ENCODE measurements at places on chromosomes 12 and 14.
A peak's percentile ranks its signal among the peaks of the same experiment; 100 is the strongest.

GRCh38 chr12:109721276-109721675 lies 7.7 kb downstream of the FAM222A start:
- no peak for DNase-seq

DNA sequence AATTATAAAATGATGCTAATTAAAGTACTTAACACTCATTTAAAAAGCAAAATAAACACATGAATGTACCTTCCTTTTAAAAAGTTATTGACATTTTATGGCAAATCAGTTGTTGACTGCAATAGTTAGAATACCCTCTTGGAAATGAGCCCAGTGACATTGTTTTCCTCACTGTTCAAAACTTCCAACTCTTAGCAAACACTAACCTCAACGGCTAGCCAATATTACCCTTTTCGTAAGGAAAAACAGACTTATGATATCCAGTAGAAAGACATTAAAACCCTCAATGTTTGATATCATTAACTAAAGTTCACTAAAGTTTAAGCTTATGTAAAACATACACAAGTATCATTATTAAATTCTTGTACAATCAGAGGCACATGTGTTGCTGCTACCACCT lies 83.6 kb downstream of the EPS8 start:
- no peak for DNase-seq

DNA sequence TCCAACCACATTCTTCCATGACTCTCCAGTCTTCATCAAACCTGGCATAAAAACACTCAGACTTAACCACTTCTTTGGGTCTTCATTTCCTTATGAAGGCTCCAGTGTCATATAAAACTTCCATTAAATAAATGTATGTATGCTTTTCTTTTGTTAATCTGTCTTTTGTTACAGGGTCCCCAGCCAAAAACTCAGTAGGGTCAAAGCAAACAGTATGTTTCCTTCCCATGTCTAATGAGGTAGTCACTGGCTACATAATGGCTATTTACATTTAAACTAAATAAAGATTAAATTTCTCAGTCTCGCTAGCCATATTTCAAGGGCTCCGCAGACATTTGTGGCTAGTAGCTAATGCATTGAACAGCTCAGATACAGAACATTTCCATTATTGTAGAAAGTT lies 40.1 kb upstream of the STAB2 start:
- DNase-seq, result no peak

DNA sequence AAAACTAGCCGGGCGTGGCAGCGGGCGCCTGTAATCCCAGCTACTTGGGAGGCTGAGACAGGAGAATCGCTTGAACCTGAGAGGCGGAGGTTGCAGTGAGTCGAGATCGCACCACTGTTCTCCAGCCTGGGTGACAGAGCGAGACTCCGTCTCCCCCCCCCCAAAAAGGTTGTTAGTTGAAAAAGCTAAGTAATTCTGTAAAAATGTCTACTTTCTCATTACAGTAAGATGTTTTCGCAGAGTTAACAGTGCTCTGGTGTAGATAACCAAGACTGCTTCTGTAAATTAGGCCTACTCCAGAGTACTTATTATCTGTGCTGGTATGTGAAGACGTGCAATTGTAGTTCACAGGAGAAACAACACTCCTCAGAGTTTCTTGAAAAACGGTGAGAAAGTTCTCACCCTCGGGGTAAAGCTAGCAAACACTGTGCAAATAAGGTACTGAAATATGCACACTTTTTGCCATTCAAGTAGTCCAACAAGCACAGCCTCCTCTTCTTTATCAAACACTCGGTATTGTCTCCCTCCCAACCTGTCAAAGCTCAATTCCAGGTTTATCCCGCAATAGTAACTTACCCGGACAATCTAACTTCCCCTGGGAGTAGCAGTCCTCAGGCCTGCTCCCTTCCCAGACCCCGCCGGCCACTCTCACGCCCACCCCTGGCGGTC lies 974 bp downstream of the BTBD7 start:
- DNase-seq, result no peak

DNA sequence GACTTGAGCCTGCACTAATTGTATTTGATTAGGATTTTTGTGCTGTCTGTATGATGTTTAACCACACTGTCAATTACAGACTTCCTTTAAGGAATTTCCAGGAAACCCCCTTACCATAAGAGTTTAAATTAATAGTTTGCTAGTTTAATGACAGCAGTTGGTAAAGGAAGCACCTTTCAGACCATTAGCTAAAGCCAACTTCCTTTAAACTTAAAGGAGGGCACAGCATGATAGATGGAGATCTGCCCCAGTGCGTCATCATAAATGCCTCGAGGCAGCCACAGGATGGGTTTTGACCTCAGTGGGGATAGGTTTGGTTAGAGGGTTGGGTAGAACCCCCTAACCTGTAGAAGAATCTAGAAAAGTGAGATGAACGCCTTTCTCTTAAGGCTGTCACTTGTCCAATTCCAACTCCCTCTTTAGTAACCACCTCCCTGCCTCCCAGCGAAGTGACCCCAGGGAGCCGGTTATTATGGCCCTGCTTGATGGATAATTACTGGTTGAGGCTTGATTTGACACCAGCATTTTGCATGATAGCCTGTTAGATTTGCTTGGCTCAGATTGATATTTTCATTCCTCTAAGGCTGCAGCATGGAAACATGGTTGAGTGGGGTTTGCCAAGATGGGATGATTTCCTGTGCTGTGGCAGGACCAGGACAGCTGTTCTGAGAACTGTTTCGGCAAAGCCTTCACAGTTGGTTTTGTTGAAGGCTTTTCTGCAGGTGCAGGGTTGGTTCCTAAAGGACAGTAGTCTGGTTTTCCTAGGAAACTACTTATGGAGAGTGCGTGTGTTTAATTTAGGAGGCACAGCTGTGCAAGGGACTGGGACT lies 62.7 kb downstream of the CHST11 start:
- DNase-seq, result no peak

DNA sequence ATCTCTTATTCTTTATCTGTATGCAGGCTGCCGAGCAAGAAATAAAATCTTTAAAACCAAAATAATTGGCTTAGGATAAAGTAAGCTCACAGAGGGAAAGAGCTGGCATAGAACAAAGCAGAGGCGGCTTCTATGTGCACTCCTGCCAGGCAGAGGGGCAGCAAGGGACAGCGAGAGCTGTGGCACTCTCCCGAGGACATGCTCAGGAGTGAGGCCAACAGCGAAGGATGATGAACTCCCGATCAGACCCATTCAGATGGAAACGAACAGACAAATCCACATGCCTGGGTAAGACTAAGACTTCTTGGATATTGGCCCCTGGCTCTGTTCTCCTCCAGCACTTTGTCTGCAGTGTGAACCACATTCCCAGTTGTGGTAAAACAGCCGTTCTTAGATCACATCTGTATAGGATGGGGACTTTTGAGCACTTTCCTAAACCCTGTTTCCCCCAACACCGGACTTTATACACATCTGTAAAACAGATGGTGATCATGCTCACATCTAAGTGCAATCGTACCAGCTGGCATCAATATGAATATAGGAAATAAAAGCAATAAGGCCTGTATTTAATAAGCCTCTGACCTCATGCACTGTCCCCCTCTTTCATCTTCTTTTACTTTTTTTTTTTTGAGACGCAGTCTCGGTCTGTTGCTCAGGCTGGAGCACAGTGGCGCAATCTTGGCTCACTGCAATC lies 134.1 kb downstream of the PPM1H start:
- no peak for DNase-seq

GRCh38 chr14:105063056-105063455 lies 2.2 kb downstream of the GPR132 start:
- no peak for DNase-seq

- DNase-seq, result no peak
Observed at GRCh38 chr12:119512772-119513497, 80.6 kb upstream of the TMEM233 start.

DNA sequence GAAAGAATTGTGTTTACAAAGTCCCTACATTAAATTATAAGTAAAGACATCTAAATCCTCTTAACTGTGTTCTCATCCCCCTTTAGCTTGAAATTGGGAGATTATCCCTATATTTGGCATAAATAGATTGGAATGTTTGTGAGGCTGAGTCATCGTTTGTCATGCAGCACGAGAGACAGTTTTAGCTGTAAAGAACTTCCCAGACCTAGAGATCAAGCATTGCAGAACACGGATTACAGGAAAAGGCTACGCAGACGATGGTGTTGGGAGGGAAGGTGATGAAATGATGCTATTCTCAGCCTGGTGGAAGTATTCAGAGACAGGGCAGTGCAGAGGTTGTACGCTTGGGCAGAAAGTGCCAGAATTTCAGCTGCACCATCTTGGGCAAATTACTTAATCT lies 93.8 kb downstream of the PTPRB start:
- peak; percentile 22 for DNase-seq

DNA sequence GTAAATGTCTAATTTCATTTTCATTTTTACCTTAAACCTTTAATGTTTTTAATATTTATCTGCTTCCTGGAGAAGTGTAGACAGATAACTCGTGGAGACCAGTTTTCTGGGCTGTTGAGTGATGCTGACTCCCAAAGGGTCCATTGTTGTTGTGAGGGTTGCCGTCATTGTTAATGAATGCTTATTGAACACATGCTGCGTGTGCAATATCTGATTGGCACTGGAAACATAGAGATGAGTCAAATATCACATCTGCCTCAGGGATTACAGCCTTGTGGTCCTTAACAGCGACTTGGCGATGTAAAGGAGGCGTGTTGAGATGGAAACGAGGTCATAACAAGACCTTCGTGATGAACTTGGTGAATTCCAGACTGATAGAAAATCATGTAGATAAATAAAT lies 85.9 kb downstream of the FBXW8 start:
- no peak for DNase-seq

GRCh38 chr12:54432815-54433164 lies 13.7 kb upstream of the ITGA5 start:
- no peak for DNase-seq

- no peak for DNase-seq
Observed at GRCh38 chr12:105425254-105426174, 95.0 kb downstream of the C12orf75 start.

DNA sequence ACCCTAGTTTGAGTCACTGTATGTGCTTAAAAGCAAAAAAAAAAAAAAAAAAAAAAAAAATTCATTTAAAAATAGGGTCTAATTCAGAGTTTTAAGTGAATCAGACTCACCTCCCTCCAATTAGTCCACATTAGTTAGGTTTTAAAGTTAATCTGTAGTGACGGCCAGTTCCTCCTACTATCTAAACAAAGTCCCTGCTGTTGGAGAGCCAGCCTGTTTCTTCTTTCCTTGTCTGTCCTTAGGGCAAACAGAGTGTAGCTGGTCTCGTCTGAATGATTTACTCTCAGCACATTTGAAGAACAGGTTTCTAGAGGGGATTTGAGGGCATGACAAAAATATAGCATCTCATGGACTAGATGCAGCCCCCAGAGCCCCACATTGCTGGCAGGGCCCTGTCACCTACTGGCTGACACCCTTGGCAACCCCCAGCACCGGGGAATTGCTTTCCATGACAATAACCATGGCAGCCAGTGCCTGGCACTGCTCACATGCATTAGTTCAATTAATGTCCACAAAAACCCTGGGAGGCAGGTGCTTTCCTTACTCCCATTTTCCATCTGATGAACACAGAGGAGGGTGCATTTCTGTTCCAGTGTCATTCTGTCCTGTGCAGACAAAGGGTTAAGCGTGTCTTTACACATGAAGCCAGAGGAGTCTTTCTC lies 138.3 kb downstream of the PLXNC1 start:
- DNase-seq, result no peak

DNA sequence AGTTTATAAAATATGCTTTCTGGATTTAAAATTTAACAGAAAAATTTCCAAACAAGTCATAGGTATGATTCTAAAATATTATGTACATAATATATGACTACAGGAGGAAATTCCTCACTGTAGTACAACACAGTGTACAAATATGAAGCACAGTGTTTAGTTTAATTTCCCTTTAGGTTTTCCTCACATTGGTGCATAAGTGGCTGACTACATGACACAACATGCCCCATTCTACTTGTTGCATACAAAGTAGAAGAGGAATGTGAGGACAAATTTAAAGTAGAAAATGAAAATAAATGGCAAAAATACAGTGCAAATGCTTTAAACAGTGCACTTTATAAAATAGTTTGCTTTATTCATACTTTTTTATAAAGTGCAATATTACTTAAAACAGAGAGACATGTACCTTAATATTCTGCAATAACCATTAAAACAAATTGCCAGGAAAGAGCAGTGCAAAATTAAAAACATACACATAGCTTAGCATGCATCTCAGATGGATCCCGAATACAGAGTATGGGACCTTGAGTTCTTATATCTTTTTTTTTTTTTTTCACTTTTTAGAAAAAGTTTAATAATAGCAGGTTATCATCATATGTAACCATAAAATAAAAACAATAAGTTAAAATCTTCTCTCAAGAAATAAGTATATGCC lies 54.8 kb upstream of the TTC7B start:
- DNase-seq, result no peak

DNA sequence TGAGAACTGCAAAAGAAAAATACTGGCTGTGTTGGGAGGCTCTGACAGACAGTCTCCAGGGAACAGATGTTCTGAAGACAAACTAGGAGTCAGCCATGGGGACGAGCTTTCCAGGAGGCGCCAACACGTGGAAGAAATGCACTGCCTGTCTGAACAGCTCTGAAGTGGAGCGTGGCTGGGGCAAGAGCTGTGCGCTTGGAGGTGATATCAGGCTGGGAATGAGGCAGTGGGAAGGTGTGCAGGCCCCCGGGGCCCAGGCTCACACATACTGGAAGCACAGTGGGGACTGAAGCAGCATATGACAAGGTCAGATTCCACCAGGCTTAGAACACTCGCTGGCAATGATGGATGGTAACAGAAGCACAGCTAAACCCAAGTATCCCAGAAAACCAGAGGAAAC lies 17.5 kb downstream of the APPL2 start:
- no peak for DNase-seq

DNA sequence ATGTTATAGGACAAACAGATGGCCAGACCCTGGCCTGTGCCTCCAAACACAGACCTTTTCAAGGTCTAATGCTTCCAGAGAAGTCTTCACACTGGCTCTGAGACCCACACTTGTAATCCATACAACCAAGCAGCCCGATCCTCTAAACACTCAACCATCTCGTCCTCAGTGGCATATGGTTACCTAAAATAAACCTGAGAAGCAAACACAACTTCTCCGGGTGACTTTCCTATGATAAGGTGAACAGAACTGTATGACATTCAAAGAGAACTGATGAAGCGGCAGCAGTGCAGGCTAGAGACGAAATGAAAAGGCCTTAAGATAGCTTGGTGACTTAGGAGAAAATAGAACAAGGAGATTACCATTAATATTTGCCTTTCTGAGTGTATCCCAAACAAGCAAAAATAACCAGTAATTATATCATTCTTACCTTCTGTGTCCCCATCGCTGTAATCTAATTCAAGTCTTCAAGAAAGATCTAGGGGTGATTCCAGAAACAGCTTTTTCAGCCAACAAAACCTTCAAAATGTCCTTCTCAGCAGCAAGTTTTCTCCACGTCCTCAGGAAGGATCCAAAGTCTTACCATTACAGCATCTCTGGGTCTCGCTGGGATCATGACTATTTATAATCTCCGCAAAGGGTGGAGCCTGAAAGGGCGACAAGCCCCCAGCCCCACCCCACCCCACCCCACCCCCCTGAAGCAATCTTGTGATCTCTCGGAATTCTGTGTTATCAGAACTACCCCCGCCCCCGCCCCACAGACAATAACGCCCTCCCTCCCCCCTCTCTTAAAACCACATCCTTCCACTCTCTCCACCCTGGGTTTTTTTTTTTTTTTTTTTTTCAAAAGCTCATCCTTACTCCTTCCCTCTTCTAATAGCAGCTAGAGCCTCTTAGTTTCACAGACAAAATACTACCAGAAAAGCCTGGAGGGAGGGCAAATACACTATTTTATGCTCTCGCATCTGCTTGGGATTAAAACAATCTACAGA lies at the start of gene SLC2A3:
TSS of gene SLC2A3 (minus strand) at position 598 of the 992 bp plus-strand sequence. CDS start at position 445, 153 bp downstream.
- DNase-seq, result peak; percentile 65
